Hematopoietic multipotent progenitor cell treated with erythropoietin and hydrocortisone succinate and interleukin-3 and kit ligand, for 8 days (in vitro differentiated cells): ENCODE measurements at places on chromosomes 3 and 15.

- no peak for DNase-seq
Measured at GRCh38 chr15:80608688-80609087, 86.4 kb upstream of the ABHD17C start.

- peak; percentile 47 for DNase-seq
Measured at GRCh38 chr3:65342084-65342683, 654.4 kb upstream of the ADAMTS9 start.

- no peak for DNase-seq
Measured at GRCh38 chr3:159062734-159063410, 261.0 kb downstream of the MFSD1 start.

DNA sequence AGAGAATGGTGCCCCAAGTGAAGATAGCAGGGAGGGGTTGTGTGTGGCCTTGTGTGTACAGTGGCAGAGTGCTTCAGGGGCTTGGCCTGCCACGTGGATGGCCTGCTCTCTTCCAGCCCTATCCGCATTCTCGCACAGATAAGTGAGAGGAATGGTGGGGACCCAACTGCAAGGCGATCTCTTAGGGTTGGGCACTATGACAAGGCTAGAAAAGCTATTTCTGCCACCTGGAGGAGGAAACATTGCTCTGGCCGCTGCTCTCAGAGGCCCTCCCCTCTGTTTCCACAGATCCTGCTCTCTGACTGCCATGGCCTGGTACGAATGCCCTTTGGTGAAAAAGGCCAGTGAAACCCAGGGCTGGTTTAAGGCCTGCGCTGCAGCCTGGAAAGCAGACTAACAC lies 20.6 kb downstream of the EEFSEC start:
- DNase-seq = no peak

DNA sequence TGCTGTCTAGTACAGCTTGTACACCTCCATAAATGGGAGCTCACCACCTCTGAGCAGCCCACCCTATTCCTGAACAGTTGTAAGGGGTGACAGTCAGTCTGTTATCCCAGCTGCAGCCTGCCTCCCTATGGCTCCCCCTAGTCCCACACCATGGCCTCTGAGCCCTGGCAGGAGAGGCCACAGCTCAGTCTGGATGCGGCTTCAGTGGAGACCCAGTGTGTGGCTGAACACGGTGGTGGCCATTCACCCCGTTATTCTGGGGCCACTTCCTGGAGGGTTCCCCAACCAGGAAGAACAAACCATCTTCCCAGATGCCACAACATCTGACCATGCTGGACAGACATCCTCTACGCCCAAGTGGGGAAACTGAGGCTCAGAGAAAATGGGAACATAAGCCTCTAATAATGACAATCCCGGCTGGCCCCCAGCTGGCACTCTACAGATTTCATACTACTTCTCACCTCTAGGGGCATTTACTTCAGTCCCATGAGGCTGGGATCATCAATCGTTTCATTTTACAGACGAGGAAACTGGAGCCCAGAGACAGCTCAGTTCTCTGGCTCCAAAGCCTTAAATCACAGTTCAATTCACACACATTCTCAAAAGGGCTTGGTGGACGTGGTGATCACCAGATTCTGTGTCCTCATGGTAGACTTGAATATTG lies 9.2 kb upstream of the GRIP2 start:
- DNase-seq = peak; percentile 18

- no peak for DNase-seq
Measured at GRCh38 chr3:190318666-190319065, 3.6 kb downstream of the CLDN1 start.

DNA sequence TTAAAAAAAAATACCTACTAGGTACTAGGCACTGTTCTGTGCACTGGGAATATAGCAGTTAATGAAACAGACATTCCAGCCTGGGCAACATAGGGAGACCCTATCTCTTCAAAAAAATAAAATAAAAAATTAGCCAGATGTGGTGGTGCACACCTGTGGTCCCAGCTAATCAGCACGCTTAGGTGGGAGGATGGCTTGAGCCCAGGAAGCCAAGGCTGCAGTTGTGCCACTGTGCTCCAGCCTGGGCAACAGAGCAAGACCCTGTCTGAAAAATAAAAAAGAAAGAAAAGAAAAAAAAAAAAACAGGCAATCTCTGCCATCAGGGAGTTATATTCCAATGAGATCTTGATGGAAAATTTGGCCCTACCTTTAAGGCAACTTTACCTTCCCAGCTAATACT lies 115.1 kb upstream of the FLNB start:
- no peak for DNase-seq

DNA sequence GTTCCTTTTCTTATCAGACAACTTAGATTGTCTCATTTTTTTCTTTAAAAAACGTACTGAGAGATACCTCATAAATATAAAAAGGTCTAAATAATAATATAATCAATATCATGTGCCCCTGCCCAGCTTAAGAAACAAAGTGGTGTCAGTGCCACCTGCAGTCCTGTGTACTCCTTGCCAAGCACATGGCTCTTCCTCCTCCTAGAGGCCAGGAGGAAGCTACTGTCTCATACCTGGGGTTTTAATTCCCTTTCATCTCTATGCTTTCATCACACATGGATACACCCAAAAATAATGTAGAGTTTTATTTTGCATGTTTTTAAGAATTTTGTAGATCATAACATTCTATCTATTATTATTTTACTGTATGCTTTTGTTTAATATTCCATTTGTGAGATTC lies 98.6 kb upstream of the C15orf61 start:
- no peak for DNase-seq

GRCh38 chr3:178202194-178202593 lies 334.0 kb upstream of the KCNMB2 start:
- DNase-seq = peak; percentile 14

DNA sequence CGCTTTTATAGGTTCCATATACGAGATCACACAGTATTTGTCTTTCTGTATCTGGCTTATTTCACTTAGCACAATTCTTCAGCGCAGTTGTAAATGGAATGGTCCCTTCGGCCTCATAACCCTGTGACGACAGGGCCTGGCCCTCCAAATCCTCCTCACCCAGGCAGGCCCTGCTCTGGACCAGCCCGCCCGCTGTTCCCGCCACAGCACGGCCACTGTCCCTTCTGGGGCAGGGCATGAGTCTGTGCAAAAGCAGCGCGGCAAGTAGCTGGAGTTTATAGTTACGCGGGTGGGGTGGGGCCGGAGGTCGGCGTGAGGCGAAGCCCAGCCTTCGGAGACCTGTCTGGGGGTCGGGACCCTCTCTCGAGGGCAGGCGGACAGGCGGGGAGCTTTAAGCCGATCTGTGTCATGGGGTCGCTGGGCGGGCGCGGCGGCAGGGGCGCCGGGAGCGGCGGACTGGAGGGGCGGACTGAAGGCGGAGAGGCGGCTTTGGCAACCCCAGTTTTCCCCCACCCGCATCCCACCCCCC lies 543 bp downstream of the ARPIN start:
- DNase-seq = no peak

- DNase-seq = no peak
Measured at GRCh38 chr3:172275586-172275985, 172.7 kb downstream of the GHSR start.

- no peak for DNase-seq
Measured at GRCh38 chr15:69323893-69324430, 25.2 kb downstream of the PAQR5 start.

DNA sequence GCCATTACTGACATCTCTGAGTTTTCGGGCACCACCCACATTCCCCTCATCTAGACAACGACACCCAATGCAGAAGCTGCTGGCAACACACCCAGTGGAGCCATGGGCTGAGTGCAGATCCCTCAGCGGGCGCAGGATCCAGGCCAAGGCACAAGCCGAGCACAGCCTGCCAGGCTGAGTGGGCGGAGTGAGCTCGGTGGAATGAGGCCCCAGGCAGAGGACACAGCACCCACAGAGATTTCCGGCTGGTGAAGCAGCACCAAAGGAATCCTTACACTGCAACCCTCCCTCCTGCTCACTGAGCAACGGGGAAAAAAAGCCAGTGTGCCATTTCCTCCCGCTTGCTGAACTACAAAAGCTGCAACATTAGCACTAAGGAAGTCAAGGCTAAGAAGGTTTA lies 34.3 kb downstream of the ZMAT3 start:
- DNase-seq = peak; percentile 81

- no peak for DNase-seq
Measured at GRCh38 chr3:22959593-22959992, 243.5 kb upstream of the UBE2E2 start.
